Stimulated activated CD4-positive, alpha-beta T cell treated with anti-CD3 and anti-CD28 coated beads, Interleukin-4, amount 100 ng/mL, for 4 hours (primary cell): ENCODE measurements at places on chromosomes 6 and 20.
A peak's percentile ranks its signal among the peaks of the same experiment; 100 is the strongest.

DNA sequence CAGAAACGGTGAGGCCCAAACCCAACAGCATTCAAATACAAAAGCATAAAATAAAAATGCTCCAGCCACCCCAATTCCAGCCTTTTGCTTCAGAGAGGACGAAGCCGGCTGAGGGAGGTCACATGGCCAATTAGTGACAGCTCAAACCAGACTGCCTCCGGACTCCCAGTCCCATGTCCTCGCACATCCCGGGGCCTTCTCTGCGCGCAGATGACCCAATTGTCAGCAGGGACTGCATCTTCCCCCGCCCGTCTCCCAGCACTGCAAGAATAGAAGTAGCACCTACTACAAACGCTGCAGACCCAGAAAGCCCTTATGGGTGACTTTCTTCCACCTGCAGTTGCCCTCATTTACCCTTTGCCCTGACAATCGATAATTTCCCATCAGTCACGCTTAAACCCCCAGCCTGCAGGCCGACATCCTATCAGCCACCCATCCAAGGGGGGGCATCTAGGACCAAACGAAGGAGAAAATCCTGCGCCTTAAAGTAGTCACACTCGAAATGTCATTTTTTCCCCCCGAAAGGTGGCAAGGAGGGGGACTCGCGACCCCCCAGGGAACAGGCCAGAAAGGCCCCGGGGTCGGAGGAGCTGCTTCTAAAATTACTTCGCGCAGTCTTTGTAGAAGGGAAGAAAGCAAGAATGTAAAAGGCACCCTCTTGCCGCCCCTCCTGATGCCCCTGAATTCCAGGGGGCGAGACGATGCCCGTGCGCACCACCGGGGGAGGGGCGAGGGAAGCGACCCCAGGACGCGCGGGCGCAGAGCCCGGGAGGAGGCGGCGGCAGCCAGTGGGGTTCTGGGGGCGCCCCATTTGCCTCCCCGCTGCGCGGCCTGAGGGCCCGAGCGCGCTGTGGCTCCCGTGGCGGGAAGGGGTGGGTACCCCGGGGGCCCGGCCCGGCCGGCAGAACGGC is 792 bp downstream of the SLC23A2 start:
- peak; percentile 3 for DNase-seq

GRCh38 chr6:81511423-81511822 is 241.1 kb downstream of the TENT5A start:
- no peak for DNase-seq

GRCh38 chr6:37483252-37483901 is 16.3 kb downstream of the CCDC167 start:
- no peak for DNase-seq

DNA sequence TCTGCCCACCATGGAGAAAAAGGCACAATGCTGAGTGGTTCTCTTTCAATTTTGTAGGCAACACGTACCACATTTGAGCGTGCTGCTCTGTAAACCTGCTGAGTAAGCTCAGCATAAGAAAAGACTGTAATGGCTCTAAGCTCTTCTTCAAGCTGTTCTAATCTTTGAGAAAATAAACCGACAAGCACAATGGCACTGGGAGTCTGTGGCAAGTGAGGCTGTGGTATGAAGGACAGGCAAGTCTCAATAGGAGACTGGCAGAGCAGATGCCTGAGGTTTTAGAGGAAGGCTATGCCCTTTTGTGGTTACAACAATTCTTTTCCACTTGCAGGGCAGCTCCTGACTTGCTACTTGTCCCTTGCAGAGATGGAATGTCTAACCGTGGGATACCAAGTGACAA is 136.7 kb upstream of the EXOC2 start:
- no peak for DNase-seq

DNA sequence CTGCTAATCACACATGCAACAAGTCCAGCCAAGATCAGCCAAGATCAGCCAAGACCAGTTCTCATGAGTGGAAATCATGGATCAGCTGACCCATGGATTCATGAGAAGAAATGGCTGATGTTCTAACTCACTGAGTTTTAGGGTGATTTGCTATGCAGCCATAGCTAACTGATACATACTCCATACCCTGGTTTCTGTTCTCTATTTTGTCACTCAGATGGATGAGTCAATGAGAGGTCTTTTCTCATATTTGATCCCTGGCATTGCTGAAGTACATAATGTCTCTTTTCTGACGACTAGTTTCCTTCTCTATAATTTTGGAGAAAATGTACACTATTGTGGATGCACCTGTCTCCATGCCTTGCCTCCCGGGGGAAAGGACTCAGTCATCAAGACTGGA is 118.4 kb upstream of the LY86 start:
- DNase-seq: no peak

GRCh38 chr20:62589150-62589498 is 53.2 kb upstream of the SLCO4A1 start:
- DNase-seq: no peak

GRCh38 chr6:53803081-53803860 is 8.5 kb downstream of the LRRC1 start:
- no peak for DNase-seq

GRCh38 chr20:34324541-34324940 is 21.4 kb upstream of the AHCY start:
- DNase-seq: no peak

GRCh38 chr6:71457929-71458328 is 169.3 kb downstream of the OGFRL1 start:
- DNase-seq: no peak

DNA sequence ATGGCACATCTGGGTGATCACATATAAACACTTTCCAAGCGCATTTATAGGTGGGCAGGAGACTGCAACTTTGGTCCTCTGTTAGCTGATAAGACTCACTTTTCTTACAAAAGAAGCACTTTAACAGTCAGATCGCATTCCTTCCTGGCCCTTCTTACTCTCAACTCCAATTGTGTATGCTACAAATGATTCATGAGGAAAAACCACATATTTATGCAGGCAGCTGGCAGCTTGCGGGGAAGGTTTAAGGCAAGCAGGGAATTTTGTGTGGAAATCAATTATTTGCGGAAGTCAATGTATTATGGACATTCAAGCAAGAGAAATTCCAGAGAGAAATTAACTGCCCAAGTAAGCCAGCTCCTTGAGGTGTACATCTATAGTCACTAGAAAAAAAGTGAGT is 194.0 kb downstream of the PKHD1 start:
- no peak for DNase-seq

DNA sequence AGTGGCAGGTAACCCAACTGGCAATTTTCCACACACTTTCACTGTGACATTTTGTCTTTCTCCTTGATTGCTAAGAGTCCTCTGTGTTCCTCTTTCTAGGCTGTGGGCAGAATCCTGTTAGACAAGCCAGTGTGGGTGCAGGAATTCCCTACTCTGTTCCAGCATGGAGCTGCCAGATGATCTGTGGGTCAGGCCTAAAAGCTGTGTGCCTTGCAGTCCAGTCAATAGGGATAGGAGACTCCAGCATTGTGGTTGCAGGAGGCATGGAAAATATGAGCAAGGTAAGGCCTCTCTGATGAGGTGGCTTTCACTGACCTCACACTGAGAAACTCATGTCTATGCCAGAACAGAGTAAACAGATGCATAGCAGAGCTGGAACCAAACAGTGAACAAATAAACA is 5.1 kb downstream of the ACAT2 start:
- DNase-seq: no peak

DNA sequence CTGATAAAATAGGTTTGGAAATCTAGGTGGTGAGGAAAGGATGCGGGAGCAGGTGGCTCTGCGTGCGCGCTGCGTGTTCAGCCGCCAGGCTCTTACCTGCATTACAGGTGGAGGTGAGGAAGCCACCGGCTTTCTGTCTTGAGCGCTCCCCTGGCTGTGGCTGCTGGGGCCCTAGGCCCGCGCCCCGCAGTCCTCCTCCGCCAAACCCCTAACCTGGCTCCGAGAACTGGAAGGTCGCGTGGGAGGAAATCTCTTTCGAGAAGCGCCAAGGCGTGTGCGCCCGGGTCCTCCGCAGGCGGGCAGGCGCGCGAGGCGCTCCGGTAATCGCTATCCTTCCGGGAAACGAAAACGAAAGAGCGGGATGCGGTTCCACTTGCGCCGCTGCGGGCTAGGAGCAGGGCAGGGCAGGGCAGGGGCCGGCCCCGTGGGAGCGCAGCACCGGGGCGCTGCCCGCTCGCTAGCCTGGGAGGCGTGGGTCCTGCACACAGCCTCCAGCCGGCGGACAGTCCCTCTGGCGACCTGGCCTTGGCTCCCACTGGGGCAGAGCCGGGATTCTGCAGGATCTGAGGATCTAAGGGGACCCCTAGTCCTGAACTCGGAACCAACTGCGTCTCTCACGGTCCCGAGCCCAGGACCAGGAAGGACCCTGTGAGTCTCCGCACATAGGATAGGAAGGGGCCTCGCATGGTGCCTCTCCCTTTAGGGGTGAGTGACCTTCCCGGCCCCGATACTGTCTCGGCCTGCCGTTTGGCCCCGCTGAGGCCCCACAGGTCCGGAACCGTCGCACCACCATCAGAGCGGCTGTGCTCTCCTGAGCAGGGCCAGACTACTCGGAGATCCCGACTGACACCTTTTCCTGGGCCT is at the start of gene ETV7:
Gene ETV7, minus strand, starts transcription at position 230 of the 864 bp plus-strand sequence. Its CDS starts 128 bp downstream, at position 102.
- DNase-seq: peak; percentile 81

DNA sequence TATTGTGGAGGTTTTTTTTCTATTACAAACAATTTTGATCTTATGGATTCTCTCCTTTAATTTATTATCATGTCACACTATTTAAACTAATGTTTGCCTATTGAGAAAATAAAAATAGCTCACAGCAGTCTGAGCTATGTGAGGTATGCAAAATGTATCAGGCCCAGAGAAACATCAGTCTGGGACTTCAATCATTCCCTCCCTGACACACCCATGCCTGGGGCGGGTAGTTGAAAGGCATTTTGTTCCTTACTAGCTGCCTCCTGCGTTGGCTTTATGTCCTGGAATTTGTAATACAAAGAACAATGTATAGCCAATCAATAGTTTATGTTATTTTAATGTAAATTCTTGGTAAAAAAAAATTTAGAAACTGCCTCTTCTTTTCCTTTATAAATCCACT is 403.3 kb downstream of the EPM2A start:
- no peak for DNase-seq

GRCh38 chr6:108164815-108165706 is 761 bp upstream of the NR2E1 start:
- no peak for DNase-seq

GRCh38 chr6:46521464-46521971 is 30.3 kb upstream of the RCAN2 start:
- DNase-seq: no peak

DNA sequence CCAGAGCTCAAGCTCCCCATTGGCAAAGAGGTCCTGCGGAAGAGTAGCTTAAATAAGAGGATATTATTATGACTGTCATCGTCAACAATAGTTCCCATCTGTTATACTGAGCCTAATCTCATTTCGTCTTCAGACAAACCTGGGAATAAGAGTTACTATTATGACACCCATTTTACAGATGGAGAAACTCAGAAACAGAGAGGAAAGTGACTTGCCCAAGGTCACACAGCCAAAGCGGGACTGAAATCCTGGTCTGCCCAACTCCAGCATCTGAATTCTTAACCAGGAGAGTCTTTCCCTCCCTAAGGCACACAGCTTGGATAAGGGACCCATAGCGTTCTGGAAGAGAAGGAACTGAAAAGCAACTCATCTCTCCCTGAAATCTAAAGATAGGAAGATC is 23.4 kb downstream of the PTGIS start:
- DNase-seq: no peak

- no peak for DNase-seq
These were observed 32.9 kb upstream of the PDE10A start for GRCh38 chr6:165695722-165696515.

DNA sequence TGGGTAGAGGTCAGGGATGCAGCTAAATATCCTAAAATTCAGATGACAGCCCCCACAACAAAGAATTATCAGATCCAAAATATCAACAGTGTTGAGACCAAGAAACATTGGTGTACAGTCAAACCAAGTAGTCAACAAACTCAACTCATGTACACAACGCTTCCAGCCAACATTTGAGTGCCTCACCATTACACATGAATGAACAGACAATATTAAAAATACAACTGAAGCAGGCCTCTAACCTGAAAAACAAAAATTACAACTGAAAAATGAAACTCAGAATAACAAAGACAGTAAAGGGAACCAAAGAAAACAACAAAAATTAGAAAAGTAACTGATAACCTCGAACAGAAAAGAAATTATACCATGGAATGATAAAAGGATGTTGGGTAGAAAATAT is 46.2 kb downstream of the HACE1 start:
- DNase-seq: no peak

GRCh38 chr6:52962701-52963100 is 32.4 kb downstream of the GSTA4 start:
- DNase-seq: no peak

DNA sequence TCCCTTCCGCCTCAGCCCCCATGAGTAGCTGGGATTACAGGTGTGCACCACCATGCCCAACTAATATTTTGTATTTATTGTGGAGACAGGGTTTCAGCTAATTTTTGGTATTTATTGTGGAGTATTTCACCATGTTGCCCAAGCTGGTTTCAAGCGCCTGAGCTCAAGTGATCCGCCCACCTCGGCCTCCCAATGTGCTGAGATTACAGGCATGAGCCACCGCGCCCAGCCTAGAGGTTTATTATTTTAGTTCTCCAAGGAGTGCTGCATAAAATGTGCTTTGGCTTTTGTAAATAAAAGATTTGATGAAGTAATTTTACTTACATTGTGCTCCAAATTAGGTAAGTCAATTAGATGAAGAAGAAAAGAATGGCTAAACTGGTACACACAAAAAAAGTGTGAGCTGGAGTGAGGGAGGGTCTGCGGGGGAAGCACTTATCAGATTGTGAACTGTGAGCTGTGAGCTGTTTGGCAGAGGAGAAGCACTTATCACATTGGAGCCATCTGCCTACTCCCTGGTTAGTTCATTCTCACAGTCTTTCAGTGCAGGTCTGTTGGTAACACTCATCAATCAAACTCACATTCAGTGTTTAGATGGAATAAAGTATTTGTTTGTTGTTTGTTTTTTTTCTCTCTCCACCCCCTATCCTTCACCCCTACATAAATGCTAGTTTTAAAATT is 398.0 kb downstream of the EPHA7 start:
- DNase-seq: no peak

DNA sequence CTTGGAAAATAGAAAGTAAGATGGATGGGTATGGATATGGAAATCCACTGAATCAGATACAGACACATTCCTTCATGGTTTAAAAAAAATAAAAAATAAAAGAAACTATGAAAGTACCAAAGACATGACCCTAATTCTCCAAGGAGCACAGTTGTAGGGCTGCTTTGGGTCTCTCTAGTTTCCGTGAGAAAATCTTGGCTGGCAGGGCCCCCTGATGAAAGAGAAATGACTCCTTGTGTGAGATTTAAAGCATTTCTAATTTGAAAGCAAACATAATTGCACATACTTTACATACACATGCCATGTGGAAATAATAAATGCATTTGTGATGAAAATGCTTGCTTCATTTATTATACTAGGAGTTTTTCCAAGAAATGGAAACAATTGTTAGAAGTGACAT is 593.9 kb upstream of the BTBD3 start:
- DNase-seq: no peak
